ENCODE measurements at places on chromosomes 7 and 10. TPM values are rescaled to one million over a fixed set of nuclear protein-coding genes. Genes with fewer than 3 reads are reported as not detected.
A peak's percentile ranks its signal among the peaks of the same experiment; 100 is the strongest.

The PRKAR2B gene
- 7.6 TPM for total RNA-seq

The RARRES2 gene
- total RNA-seq = 19.4 TPM

The MMP21 gene
- not detected for total RNA-seq

The NKX2-3 gene
- total RNA-seq = not detected

The MPLKIP gene
- 30.8 TPM for total RNA-seq

DNA sequence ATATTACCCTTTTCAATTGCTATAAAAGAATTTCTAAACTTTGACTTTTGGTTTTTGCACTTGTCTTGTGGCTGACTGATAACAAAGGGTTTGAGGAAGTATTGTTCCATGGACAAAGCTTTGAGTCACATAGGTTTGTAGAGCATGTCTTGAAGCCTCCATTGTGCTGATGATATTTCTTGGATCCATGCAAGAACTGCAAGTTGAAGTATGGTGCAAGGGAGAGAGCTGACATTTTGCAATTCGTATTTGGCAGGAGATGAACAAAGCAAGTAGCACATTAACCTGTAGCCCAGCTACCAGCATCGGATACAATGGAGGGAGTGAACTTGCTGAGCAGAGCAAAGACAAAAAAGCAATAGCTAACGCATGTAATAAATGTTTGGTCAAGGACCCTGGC, 23.4 kb downstream of the MGAM2 start:
- no peak for DNase-seq

GRCh38 chr10:71979692-71980062, 15.5 kb downstream of the CHST3 start:
- DNase-seq = no peak

DNA sequence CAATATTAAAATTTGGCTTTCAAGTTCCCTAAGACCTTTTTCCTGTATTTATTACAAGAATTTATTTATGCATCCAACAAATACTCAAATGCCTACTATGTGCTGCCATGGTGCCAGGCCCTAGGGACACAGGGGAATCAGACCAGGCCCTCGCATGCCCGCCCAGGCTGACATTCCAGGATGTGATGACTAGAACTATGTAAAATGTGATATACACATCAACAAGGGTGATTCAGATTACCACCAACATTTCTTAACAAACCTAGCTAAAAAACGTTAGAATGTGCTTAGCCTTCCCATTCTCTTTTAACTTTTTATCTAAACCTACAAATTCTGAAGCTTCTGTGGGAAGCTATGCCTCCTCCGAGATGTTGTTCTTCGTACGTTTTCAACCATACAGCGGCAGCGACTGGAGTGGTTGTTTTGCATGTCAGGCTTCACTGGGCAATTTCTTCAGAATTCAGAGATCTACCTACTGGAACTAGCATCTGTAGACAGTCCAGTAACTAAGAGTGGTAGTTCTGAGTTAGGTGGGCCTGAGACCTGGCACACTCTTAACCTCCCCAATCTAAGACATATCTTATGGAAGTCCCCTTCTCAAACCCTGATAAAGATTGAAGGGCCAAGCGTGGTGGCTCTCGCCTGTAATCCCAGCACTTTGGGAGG, 22.1 kb downstream of the GNA12 start:
- DNase-seq = peak; percentile 92

- no peak for DNase-seq
These were observed 15.2 kb upstream of the EXOC6 start for GRCh38 chr10:92832998-92833650.

GRCh38 chr10:128723631-128724205, 597.5 kb upstream of the MKI67 start:
- no peak for DNase-seq

DNA sequence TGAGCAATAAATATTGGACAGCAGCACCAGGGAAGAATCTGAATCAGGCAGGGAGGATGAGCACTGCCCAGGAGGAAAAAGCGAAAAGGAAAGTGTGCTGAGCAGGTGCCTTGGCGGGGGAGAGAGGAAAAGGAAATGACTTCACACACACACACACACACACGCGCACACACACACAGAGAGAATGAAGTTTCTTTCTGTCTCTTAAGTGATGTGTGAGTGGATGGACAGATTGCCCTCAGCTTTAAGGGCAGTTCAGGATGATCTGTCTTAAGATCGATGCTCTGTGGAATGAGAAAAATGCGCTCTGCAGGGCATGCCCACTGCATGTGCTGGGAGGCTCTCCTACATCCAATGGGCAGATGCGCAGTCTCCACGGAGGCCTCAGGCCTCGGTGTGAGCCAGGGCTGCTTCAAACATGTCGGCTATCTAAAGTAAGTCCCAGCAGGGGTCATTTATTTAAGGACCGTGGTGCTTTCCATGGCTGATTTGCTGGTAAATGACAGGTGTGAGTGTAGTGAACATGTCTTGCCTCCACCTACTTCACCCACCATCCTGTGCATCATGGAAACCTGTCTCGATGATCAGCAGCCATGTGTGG, 2.5 kb upstream of the ACBD5 start:
- peak; percentile 80 for DNase-seq

- no peak for DNase-seq
These were observed 786.6 kb downstream of the LRMDA start for GRCh38 chr10:76218035-76218434.

- DNase-seq = peak; percentile 80
These were observed 51.3 kb upstream of the FRMD4A start for GRCh38 chr10:14382022-14382421.

DNA sequence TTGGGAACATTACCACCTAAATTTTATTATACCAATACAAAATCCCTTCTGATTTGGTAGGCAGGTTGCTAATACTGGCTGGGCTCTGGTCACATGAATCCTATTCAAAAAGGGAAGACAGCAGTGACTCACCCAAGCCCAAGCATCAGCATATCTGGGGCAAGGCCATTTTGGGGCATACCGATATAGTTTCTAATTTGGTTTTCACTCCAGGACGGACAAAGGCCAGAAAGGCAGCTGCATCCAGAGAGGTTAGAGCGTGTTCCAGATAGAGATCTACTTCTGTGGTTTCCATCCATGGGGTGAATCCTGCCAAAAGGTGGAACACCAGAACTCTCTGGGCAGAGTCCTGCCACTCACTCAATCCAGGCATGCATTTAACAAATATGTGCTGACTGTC, 335.8 kb downstream of the ELMO1 start:
- DNase-seq = no peak

DNA sequence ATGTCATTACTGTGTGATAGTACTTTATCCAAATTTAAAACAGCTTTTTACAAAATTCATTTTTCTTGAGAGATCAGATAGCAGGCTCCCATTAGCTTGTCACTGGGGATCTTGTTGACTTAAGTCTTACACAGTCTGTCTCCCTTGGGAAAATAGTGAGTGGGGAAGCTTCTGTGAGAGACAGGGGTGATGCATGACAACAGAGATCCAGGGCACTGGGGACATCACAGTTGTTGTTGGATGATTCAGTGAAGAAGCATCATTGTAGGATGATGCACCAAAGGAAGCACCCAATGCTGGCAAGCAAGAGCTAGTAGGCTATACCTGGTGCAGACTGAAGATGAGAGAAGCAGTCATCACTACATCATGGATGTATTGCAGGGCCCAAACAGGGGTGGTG, 284.7 kb downstream of the HDAC9 start:
- no peak for DNase-seq

DNA sequence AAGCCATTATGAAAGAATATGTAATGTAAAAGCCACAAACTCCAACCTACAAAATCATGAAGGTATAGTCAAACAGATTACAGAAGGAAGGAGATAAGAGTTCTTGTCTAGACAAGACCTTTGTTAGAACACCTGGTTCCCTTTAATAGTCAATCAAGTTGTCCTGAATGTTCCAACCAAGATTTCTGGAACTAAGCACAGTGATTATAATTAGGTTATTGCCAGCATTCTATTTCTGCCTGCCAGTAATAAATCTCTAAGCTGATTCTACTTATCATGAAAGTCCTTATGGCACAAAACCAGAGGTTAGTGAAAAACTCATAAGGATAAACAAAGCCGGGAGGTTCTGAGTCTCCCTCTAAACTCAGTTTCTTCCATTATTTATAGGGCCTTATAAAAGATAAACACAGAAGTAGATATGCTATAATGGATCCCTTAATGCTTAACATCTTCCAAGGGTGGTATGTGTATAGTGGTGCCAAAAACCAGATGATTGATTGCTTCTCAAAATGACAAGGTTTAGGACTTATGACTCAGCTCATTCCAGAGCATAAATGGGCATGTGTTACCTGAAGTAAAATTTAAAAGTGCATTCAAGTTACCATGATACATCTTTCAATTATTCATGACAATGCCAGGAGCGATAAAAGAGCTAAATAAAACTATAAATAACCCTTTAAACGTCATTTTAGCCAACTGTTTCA, 237.2 kb downstream of the CSTF2T start:
- DNase-seq = peak; percentile 40

DNA sequence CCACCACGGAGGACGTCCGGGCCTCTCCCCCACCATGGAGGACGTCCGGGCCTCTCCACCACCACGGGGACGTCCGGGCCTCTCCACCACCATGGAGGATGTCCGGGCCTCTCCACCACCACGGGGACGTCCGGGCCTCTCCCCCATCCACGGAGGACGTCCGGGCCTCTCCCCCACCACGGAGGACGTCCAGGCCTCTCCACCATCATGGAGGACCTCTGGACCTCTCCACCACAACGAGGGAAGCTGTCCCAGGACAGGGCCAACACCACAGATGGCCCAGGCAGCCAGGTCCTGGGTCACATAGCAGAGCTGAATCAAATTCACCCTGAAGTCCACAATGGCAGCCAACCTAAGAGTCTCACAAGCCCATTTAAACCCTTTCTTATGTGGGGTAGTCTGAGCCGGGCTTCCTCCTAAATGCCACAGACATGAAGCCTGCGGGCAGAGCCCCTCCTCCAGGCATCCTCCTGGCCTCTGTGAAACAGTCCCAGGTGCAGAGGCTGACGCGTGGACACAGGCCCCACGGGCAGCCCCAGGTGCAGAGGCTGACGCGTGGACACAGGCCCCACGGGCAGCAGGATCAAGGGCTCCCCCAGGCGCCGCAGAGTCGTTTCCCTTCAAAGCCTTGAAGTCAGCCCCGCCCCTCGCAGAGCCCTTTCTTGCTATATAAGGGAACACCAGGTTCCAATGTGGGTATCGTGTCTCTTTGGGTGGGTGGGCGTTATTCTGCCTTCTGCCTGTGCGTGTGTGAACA, 47.0 kb downstream of the FOXL3 start:
- no peak for DNase-seq

DNA sequence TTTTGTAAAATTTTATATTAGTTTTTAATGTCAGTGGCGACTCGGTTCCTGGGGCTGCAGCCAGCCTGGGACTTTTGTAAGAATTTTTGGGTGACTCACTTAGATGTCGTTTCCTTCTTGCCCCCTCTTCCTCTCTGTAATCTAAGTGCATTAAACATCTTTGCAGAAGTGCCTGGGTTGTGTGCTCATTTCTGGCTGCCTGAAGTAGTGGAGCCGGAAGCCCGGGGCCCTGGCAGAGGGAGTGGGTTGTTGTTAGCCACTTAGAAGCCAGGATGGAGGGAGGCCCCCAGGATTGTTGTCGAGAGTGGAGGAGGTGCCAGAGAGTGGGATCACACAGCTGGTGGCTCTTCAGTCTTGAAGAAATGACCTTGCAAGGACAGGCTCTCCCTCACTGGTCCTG, 11.0 kb upstream of the TRIM8 start:
- peak; percentile 58 for DNase-seq

- peak; percentile 27 for DNase-seq
These were observed 106.9 kb downstream of the ANLN start for GRCh38 chr7:36496576-36496975.

DNA sequence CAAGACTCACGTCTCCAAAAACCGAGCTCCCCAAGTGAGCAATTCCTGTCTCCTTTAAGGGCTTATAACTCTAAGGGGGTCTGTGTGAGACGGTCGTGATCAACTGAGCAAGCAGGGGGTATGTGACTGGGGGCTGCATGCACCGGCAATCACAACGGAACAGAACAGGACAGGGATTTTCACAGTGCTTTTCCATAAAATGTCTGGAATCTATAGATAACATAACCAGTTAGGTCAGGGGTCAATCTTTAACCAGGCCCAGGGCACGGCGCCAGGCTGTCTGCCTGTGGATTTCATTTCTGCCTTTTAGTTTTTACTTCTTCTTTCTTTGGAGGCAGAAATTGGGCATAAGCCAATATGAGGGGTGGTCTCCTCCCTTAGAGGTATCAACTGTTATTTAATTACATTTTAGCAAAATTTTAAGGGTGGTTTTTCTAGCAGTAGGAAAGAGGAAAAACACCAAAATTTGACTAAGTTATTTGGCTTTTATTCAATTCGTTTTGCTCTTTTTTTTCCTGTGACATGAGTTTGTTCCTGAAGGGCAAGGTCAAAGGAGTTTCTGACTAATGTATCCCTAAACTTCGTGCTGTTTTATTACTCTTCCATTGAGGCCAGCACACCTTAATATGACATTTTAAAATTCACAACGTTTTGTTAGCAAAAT, 121.4 kb upstream of the SEC61G start:
- no peak for DNase-seq

- DNase-seq = no peak
These were observed 119.6 kb downstream of the CHN2 start for GRCh38 chr7:29314148-29314547.

DNA sequence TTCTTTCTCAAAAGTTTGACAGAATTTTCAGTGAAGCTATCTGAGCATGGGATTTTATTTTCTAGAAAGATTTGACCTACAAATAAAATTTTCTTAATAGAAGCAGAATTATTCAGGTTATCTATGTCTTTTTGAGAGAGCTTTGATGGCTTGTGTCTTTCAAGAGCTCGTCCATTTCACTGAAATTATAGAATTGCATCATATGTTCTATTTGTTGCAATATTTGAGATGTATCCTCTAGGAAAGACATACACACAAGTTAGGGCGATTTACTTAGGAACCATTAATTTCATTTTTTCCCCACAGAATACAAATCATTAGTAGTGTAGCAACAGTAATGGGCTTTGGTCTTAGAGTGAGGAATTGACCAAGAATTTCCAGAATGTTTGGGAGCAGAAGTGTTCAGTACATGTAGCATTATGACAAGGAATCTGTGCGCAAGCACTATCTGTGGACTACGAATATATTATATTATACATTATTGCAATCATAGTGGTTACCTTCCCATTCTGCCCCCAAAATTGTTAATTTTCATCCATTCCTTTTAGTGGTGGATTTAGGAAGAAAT, 12.8 kb upstream of the COL17A1 start:
- peak; percentile 36 for DNase-seq

DNA sequence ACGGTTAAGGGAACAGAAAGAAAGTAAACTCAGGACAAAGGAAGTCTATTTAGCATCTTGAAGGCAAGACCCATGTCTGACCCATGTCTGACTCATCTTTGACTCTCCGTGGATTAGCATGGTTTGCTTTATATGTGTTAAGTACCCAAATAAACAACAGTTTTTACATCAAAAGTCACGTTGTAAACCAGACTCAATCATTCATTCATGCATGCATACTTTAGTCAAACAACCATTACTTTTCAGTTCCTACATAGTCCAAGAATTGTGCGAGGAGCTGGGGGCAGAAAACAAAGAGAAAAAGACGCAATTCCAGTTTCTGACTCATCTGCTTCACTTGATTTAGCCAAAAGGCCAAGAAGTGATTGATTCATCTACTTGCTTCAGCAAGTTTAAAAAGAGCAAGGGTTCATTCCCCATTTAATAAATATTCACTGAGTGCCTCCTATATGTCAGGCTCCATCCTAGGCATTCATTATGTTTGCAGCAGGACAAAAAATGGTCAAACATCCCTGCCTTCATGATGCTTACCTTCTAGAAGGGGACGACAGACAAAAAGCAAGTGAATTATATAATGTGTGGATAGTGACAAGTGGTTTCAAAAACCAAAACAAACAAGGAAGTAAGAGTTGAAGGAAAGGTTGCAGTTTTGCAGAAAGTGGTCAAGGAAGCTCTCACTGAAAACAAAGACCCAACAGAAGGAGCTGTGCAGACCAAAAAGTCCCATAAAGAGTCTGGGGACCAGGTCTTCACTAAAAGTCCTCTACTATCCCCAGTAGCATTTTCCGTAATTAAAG, 116.2 kb downstream of the FAM107B start:
- peak; percentile 91 for DNase-seq

All from astrocyte (in vitro differentiated cells and primary cell).